CD8-positive, alpha-beta memory T cell (primary cell): ENCODE measurements at places on chromosomes 3 and 15.

GRCh38 chr3:27138562-27138961 lies 230.6 kb downstream of the NEK10 start:
- DNase-seq = no peak

GRCh38 chr3:47932421-47932820 lies 83.8 kb downstream of the MAP4 start:
- DNase-seq = no peak

- DNase-seq = no peak
Measured at GRCh38 chr3:10744098-10744465, 71.9 kb upstream of the SLC6A11 start.

DNA sequence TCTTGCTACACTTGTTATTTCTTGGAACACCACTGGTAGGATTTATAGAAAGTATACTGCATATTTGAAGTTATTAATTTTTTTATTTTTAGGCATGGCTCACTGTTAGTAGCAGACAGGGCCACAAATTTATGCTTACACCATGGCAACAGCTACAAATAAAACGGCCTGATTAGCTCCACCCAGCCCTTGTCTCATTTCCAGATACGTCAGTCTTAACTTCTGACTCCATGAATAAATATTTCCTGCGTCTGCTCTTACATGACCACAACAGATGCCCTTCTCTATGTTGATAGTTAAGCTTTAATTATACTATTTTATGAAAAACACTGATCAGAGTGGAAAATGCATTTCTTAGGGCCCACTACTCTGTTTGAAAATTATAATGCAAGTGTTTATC lies 62.3 kb upstream of the CPOX start:
- DNase-seq = no peak

DNA sequence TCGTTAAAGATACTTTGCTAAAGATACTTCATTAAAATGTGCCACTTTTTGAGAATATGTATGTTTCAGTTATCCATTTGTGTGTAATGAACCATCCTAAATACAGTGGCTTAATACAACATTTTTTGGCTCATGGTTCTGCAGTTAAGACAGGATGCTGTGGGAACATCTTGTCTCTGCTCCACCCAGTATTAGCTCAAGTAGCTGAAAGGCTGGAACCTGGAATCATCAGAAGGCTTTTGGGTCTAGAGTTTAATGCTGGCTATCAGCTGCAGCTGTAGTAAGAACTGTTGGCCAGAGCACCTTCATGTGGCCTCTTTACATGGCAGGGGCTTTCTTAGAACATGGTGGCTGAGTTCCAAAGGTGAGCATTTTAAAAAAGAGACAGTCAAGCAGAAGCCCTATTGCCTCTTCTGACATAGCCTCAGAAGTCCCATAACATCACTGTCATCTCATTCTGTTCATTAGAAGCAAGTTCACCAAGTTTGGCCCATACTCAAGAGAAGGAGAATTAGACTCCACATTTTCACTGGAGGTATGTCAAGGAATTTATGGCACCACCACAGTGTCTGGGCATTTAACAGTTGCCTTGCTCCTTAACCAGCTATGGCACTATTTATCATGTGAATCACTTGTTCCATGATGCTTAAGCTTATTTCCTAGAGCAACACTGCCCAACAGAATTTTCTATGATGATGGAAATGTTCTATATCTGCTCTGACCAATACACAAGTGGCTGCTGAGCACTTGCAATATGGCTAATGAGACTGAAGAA lies 70.4 kb upstream of the PDZRN3 start:
- DNase-seq = no peak

DNA sequence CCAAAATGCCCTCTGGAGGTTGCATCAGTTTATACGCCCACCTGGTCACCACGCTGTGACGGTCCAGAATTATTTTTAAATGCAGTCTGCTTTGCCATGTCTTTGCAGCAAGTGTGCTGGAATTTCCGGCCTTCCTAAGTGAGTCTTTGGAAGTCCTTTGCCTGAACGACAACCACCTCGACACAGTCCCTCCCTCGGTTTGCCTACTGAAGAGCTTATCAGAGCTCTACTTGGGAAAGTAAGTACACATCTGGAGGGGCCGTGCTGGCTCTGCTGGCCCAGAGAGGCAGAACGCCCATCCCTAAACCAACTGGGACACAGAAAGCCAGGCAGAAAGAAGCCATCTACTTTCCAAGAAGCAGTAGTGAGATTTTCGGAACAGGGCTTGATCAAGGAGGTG lies 101.8 kb downstream of the LRRK1 start:
- no peak for DNase-seq

DNA sequence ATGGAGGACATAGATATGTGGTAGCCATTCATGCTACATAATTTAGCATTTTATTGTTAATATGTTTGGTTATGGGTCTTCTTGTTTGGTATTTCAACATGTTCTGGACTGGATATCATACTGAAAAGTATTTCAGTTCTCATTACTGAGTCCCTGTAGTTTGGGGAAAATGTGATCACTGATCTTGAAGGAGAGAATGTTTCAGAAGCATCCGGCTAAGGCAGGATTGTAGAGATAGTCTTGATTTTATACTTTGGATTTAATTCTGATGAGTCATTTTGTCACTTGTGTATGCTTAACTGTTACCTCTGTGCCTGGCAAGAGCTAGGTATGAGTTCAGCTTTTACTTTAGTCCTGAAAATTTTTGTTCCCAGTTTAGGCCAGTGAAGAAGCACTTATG lies 7.1 kb downstream of the CHD2 start:
- no peak for DNase-seq

GRCh38 chr3:190780524-190780923 lies 82.0 kb downstream of the GMNC start:
- no peak for DNase-seq

- no peak for DNase-seq
Measured at GRCh38 chr3:197541756-197542539, 13.8 kb downstream of the BDH1 start.

DNA sequence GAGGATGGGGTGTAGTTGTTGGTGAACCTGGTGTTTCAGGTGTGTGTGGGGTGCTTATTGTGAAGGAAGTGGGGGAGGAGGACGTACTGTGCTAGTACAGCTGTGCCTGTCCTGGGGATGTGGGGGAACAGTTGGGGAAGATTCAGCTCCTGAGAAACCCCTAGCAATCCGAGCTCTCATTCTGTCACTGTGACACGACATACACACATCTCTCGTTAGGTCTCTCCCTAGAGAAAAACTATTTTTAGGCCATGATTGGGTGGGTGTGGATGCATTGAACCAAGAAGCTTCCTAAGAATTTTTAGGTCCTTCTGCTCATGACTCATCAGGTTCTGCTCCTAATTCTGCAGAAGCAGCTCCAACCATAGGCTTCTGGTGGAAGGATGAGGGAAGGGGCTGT lies 54.3 kb downstream of the SLC30A4 start:
- no peak for DNase-seq

DNA sequence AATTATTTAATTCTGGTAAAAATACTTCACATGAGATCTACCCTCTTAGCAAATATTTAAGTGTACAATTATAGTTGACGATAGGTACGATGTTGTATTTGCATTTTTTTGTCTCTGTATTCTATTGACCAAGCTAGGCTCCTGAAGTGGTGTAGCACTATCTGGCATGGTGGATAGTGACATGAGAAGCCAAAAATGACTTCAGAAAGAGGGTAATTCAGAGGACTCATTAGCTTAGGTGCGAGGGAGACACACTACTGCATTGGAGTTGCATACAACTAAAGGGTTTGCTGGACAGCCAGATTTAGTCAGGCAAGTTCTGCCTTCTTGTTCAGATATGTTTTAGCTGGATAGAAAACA lies 50.6 kb downstream of the KBTBD8 start:
- no peak for DNase-seq

DNA sequence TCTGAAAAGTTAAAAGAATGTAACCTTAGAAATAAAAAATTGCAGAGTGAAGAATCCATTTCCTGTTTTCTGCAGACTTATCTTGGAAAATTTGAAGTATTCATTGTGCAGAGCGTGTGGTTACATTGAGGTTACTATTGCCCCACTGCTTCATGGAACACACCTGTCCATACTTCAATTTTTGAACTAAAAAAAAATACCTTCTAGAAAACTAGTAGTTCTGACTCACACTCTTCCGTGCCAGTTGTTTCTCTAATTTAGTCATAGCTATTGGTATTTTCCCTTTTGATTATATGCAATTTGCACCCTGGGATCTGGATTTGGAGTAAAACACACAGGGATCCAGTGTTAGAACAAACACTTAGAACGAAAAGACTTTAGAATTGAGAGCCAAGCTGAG lies 111.8 kb upstream of the LYSMD4 start:
- no peak for DNase-seq

DNA sequence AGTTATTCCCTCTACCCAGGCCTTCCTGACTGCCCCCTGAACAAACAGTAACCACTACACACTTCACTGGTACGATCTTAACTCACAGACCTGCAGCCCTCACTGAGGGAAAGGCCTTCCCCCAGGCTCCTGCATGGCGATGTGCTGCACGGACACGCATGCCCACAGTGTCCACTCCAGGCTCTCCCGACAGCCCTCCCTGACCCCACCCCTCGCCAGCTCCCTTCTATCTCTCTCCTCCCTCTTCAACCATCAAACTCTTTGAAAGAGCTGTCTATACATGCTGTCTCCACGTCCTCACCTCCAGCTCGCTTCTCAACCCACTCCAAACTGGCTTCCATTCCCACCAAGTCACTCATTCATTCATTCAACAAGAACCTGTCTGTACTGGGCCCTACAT lies 3.9 kb downstream of the SCN5A start:
- DNase-seq = no peak

GRCh38 chr3:177905173-177906125 lies 630.8 kb upstream of the KCNMB2 start:
- DNase-seq = no peak

GRCh38 chr15:40891810-40892446 lies 2.3 kb upstream of the VPS18 start:
- no peak for DNase-seq

DNA sequence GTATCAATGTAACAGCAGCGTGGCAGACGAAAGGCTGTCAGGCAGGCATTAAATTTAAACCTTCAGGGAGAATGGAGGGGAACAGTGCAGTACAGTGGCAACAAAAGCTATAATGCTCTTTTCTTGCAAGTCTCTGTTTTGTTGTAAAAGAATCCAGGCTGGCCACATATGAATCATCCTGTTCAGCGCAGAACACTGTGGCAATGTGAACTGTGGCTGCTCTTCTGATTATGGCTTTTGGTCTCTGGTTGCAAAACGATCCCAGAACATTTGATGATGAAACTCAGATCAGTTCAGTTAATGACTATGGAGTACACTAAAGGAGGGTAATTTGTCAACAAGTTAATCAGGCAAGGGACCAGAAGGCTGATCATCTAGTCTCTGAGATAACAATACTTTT lies 219.7 kb upstream of the SGO1 start:
- DNase-seq = no peak

DNA sequence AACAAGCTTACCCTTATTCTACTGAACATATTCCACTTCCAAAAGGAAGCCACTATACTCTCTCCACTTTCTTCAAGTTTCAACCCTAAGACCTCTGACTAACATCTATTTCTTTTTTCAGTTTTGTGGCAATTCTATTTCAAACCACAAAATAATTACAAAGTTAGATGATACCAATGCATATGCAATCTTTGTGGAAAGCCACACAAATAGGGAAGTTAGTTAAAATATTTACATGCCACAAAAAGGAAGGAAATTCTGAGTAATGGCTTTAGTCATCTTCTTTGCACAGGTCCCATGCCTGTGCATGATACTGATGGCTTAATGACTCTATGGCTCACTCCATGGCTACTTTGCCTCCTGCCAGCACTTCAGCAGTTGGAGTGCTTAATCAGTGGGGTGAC lies 57.0 kb upstream of the MCTP2 start:
- DNase-seq = no peak

DNA sequence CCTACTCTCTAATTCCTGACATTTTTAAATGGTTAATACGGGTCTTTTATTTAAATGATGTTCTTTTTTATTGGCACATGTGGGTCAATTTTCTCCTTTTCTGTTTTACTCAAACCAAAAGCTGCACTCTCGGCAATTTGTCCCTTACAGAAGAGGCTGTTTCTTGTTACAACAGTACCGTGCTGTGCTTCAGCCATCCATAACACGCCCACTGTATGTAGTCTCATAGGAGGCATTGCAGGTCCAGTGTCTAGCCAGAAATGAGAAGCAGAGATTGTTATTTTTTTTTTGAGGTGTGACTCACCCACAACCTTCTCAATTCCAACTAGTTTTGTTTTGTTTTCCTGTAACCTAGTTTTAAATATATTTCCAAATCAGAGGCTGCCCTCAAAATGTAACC lies 164.6 kb downstream of the GMNC start:
- no peak for DNase-seq

DNA sequence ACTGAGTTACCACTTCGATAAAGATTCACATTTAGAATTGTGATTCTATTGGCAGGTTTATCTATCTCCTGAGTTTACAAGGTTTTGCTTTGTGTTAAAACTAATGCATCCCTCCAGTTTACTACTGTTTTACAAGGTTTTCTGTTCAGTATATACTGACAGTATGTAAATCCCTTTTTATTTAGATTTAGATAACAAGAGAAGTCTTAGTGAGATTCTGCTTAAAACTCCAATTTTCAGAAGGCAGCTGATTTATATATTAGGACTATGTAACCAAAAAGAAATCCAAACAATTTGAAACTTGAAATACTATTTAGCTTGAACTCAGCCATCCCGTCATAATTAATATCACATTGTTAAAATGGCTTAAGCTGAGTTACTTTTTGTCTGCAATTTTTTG lies 619.2 kb downstream of the NAALADL2 start:
- DNase-seq = no peak

DNA sequence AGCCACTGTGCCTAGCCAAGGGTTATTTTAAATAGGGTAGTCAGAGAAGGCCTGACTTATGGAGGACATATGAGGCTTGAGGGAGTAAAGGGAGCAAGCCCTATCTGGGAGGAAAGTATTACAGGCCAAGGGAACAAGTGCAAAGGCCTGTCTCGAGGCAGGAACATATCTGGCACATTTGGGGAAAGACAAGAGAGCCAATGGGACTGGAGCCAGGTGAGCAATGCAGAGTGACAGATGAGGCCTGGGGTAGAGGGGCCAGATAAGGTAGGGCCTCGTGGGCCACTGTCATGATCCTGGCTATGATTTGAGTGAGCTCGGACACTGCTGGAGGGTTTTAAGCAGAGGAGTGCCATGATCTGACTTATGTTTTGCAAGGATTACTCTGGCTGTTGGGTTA lies 43.8 kb downstream of the DCP1A start:
- DNase-seq = no peak

GRCh38 chr15:80787316-80787715 lies 8.1 kb downstream of the CEMIP start:
- no peak for DNase-seq

- no peak for DNase-seq
Measured at GRCh38 chr15:71804695-71805470, 5.5 kb upstream of the NR2E3 start.
